ENCODE measurements at places on chromosomes 5 and 9. TPM values are rescaled to one million over a fixed set of nuclear protein-coding genes. Genes with fewer than 3 reads are reported as not detected.

- peak; percentile 92 for DNase-seq
Observed at GRCh38 chr9:3857673-3858072, 331.9 kb upstream of the RFX3 start.

- DNase-seq, result peak; percentile 87
Observed at GRCh38 chr9:4371108-4371507, 71.2 kb upstream of the GLIS3 start.

GRCh38 chr5:144638787-144639186 lies 468.1 kb downstream of the KCTD16 start:
- no peak for DNase-seq

DNA sequence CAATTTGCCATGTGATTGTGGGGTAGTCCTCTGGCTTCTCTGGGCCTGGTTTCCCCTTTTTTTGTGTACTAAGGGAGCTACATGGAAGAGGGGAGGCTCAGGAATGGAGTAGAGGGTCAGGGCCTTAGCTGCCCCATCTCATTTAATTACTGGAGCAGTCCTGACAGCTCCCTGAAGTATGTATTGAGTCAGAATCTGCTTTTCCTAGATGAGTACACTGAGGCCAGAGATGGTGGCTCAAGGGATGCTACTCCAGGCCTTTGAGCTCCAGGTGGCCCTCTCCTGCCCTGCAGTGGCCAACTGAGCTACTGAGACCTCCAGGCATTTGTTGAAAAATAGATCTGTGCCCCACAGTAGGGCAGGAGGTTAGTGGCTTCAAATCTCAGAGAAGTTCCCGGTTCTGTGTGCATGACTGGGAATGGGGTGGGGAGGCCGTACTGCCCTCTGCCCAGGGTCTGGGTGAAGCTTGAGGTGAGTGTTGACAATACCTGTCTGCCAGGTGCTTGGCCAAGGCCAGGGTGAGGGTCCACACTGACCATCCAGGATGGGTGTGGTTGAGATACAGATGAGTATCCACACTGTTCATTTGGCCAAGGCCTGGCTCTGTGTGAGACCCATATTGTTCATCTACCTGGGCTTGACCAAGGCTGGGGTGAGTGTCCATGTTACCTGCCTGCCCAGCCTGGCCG lies 45.7 kb downstream of the CXXC5 start:
- no peak for DNase-seq

GRCh38 chr9:130994135-130995085 lies 14.6 kb upstream of the LAMC3 start:
- no peak for DNase-seq

REEP2 gene
- total RNA-seq, result 2.5 TPM
